Stimulated activated naive CD4-positive, alpha-beta T cell treated with Interleukin-2 at 50 U/mL for 16 hours (primary cell): ENCODE measurements at places on chromosomes 6 and 20.

- DNase-seq = no peak
These were observed 23.7 kb upstream of the KIF16B start for GRCh38 chr20:16596991-16597390.

DNA sequence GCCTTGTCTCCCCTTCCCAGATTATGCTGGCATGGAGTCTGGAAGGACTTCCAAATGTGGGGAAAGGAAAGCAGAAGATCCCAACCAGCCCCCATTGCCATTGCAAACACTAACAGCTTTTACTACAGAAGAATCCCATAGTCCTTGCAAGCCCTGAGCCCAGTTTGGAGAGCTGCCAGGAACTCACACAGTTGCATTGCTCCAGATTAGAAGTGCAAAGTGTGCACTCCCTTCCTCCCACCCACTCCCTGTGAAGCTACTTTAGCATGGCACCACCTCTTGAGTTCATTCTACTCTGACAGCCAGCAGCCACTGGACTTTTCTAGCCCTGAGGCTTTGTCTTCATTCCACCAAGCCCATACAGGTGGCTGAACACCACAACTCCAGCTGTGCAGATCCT lies 67.6 kb downstream of the SLC22A2 start:
- no peak for DNase-seq

- DNase-seq = no peak
These were observed 79.8 kb upstream of the CHD6 start for GRCh38 chr20:41697861-41698559.

- DNase-seq = no peak
These were observed 29.0 kb upstream of the MANEA start for GRCh38 chr6:95548188-95548786.

GRCh38 chr6:7661364-7661763 lies 64.5 kb upstream of the BMP6 start:
- DNase-seq = no peak

GRCh38 chr20:7940341-7940740 lies at the start of gene HAO1:
TSS of gene HAO1 (minus strand) at chr20:7940458. CDS start at chr20:7940422, 36 bp downstream.
- DNase-seq = no peak

GRCh38 chr6:107977283-107977682 lies 19.3 kb upstream of the SEC63 start:
- DNase-seq = no peak

GRCh38 chr6:23927935-23928334 lies 198.1 kb upstream of the NRSN1 start:
- no peak for DNase-seq

GRCh38 chr20:10131732-10132345 lies 86.8 kb upstream of the SNAP25 start:
- no peak for DNase-seq

- no peak for DNase-seq
These were observed 197.9 kb upstream of the KCNK16 start for GRCh38 chr6:39520411-39520810.

- DNase-seq = no peak
These were observed 3.0 kb downstream of the DNPH1 start for GRCh38 chr6:43226192-43226851.

DNA sequence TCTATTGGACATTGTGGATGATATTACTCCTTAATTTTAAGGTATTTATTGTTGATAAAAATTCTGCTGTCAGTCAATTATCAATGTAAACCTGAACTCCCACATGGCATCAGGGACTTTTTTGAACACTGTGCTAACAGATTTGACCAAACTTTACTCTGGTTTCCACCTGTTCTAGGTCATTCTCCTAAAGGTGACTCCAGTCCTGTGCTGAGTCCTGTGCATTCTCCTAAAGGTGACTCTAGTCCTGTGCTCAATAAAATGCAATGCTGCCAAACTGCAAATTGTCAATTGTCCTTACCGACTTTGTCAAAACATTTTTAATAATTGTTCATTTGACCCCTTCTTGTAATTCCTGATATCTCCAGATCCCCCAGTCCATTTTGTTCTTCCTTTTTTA lies 408.4 kb upstream of the EPHA7 start:
- DNase-seq = no peak

- DNase-seq = no peak
These were observed 150.3 kb downstream of the OTOR start for GRCh38 chr20:16898433-16898832.

- DNase-seq = no peak
These were observed 231.8 kb upstream of the GMDS start for GRCh38 chr6:2477250-2477649.

DNA sequence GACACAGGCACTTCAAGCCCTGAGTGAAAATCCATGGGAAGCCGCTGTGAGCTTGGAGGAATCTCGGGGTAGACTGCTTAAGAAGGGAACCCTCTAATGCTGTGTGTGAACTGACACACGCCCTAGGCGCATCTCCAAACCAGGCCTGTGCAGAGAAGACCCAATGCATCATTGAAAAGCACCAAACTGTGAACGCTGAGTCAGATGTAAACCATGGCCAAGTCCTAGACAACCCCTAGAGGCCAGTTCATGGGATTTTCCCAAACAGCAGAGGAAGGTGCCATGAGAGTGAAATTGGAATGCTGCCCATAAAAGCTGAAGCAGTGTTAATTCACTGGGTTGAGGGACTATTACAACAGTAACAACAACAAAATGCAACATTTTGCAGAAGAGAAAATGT lies 296.5 kb downstream of the SMOC2 start:
- DNase-seq = no peak

DNA sequence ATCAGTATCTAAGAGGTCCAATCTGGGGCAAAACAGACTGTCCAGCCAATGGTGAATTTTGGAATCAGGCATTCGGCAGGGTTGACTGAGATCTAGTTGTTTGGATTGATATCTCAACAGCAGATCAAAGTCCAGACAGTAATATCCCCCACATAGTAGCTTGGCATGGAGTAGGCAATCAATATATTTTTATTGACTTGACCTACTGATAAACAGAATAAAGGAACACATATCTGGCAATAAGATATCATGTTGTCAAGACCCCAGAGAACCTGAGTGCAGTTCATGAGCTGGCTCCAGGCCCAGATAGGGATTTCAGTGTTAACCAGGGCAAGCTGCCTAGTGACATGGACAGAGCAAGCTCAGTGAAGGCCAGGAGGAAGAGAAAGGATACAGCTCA lies 34.4 kb downstream of the TNFAIP3 start:
- DNase-seq = no peak

- no peak for DNase-seq
These were observed 53.7 kb downstream of the MOCS1 start for GRCh38 chr6:39880594-39880993.

GRCh38 chr6:33428966-33429749 lies 9.3 kb downstream of the SYNGAP1 start:
- no peak for DNase-seq

DNA sequence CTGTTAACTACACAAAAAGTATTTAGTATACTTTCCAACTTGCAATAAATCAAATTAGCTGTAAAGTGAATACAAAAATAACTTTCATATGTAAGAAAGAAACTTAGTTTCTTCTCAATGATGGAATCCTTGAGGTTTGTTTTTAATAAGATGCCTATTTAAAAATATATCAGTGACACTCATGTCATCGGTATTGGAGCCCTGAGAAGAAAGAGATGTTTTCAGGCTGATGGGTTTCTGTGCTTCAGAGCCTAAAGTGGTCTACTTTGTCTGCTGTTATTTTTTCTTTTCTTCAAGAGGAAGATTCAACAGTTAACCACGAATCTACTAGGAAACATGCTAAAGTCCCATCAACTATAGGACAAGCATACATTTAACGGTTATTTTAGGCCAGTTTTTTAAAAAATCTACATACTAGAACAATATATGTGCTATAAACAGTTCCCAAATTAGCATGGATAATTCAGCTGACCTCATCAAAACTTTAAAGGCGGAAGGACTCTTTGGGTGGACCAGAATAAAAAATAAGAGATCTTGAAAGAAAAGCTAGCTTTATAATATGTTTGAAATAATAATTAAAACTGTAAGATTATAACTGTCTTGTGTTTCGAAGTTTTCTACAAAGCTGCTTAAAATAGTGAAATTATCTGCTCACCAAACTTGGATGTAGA lies 147.0 kb upstream of the SAMD5 start:
- DNase-seq = no peak

- DNase-seq = no peak
These were observed 775.6 kb downstream of the PHF3 start for GRCh38 chr6:64411226-64411625.

DNA sequence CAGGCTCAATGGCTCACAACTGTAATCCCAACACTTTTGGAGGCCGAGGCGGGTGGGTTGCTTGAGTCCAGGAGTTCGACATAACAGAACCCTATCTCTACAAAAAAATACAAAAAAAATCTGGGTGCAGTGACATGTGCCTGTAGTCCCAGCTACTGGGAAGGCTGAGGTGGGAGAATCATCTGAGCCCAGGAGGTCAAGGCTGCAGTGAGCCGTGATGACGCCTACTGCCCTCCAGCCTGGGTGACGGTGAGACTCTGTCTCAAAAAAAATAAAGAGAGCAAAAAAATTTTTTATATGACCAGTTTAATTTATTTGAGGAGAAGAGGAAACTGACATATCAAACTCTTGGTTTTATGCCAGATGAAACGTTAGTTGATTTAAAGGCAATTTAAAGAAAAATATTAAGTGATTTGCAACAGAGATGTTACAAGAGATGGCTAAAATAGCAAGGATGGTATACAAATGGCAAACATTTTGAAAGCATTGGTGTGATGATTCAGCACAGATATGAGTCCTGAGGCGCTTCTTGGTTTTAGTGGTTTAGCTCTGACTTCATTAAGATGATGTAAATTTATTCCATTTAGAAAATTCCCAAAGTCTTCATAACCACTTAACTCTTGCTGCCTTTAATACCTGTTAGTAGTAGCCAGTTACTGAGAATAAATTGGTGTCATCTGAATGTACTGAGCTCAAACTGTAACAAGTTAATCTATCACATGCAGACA lies 17.7 kb downstream of the GTF2H5 start:
- no peak for DNase-seq

DNA sequence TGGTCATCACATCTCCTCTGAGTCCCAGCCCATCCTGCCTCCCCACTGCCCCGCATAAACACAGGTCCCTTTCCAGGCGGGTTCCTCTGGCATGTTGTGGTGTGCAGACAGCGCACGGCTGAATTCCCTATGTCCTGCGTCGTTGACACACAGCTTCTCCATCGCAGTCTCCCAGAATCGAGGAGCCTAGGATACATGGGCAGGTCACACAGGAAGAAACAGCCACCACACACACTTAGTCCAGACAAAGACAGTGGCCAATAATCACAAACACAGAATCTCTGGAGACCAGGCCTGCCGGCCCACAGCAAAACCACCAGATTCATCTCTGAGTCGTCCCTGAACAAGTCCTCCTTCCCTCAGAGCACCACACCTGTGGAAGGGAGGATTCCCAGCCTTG lies 34.8 kb downstream of the SCML4 start:
- DNase-seq = no peak

- no peak for DNase-seq
These were observed 257.7 kb upstream of the GJE1 start for GRCh38 chr6:141874930-141875602.

- DNase-seq = no peak
These were observed 87.1 kb upstream of the SIRPA start for GRCh38 chr20:1808101-1808500.

DNA sequence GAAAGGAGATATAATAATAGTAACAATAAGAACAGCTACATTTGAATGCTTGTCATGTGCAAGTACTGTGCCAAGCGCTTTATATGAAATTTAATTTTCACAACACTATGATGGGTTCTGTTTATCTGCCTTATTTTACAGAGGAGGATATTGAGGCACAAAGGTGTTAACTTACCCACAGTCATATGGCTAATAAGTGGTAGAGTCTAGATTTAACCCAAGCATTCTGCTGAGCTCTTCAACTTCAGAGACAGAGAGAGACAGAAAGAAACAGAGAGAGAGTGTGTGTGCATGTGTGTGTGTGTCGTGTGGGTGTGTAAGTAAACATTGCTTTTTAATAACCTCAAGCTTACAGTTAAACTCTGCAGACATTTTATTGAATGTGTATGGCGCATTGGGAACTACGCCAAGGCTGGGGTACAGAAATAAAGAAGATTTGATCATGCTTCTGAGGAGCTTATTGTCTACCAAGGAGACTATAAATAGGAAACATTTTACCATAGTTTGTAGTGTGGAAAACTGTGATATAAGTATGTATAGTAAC lies 12.9 kb downstream of the TBPL1 start:
- no peak for DNase-seq

DNA sequence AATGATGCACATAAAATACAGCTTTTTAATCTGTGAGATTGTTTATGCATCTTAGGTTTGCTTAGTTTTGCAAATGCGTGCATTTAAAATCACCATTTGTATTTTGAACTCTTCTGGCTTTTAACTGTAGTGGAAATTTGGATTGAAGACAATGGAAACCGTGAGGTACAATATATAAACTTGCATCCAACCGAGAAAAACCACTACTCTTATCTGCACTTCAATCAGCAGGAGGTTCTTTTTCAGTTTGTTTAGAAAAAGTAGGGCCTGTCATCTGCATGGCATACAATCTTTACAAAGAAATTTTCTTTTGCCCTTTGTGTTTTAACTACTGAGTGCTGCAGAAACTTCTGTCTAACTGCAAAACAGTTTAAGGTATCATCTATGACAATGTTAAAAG lies 132.8 kb downstream of the LAMA2 start:
- DNase-seq = no peak

GRCh38 chr6:69696273-69696672 lies 100.5 kb downstream of the LMBRD1 start:
- no peak for DNase-seq

DNA sequence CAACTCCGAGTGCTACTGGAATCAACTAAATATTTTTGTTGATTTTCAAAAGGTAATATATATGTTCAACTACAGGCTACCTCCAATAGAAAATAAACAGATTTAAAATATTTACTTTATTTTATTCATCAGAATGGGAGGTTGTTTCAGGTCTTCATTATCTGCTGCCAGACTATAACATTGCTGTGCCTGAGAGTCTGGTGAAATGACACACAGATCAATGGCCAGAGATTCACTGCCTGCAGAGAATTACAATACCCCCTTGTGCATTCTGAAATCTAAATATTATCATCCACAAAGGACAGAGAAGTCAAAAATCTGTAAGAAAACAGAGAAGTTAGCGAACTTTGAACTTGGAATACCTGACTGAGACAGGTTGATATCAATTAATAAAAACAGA lies 667.8 kb upstream of the GJE1 start:
- no peak for DNase-seq

GRCh38 chr6:41747256-41748101 lies at the start of gene PGC:
TSS of gene PGC (minus strand) at chr6:41747397. CDS start at chr6:41747334, 63 bp downstream.
- DNase-seq = no peak

DNA sequence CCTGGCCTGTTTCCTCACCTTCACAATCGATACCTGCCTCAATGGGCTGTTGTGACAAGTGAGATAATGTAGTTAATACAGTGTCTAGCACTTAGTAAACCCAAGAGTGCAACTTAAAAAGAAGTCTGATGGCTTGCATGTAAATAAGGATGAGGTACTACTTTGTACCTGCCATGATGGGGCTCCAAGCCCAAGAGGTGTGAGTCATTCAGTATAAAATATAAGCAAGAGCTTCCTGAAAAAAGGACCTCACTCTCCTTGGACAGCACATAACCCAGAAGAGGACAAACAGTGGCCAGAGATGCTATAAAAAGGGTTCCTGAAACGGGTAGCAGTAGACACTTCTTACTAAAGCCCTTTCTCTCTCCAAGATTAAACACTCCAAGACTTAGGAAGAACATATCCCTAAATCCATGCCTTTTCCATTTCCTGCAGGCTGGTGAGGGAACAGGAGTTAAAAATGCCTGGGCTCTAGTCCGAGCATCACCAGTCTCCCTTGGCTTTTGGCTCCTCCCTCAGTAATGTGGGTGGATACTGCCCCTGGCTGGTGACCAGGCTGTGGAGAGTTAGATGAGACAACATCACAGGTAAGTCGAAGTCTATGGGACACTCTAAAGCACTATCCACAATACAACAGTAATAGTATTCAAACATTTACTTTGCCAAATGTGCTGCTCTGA lies 4.3 kb downstream of the UBE2V1 start:
- DNase-seq = no peak
